Coronary artery (tissue), 2 donors: ENCODE measurements at places on chromosomes 13 and 19.
A peak's percentile ranks its signal among the peaks of the same experiment; 100 is the strongest.

GRCh38 chr19:10118960-10119359 lies 739 bp downstream of the EIF3G start:
- DNase-seq = no peak

- no peak for DNase-seq
These were observed 168.3 kb downstream of the PCDH20 start for GRCh38 chr13:61247149-61247936.

- DNase-seq = no peak
These were observed 383.2 kb downstream of the UQCRFS1 start for GRCh38 chr19:28829762-28830161.

GRCh38 chr19:46772170-46773017 lies 16.0 kb downstream of the SLC1A5 start:
- DNase-seq = no peak

DNA sequence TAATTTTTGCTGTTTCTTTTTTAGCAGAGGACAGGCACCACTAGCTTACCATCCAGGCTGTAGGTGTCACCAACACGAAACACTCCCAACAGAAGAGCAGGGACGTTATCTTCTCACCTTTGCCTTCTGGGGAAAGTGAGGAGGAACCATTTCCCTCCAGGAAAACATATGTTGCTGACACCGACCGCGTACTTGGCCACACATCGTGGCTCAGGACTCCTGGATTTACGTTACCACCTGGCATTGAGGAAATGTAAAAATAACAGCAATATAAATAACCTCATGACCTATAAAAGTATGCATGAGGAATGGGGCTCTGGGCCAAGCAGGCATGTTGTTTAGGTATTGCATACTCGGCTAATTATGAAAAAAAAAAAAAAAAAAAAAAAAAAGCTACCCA lies 525.1 kb downstream of the MYO16 start:
- DNase-seq = no peak

DNA sequence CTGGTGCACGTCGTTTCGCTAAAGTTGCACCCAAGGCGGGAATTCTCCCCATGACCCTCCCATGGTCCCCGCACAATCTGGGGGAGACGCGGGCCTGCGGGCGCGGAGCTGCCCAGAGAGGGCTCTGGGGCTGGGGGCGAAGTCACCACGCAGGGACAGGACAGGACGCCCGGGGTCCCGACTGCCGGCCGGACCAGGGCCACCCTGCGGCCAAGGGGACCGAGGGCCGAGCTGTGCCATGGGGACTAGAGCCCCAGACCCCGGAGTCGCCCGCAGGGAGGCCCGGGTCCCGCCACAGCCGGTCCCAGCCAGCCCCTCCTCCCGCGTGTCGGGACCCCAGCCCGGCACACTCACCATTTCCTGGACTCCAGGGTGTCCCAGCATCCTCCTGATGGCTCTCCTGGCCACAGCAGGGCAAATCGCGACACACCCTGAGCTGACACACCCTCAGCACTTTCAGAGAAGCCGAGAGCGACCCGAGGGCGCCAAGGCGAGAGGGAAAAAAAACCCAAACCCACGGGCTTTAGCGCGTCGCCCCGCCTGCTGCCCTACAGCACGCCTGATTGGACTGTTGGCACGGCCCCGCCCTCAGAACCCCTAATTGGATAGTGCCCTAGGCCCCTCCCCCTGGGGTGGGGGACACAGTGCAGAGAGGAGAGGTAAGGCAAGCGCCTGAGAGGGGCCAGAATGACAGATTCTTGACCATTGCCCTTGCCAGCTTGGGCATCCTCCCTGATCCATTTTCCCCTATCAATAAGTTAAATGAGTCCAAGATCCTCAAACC lies 28.6 kb downstream of the ZNF44 start:
- no peak for DNase-seq

GRCh38 chr13:28370448-28370847 lies 124.5 kb downstream of the FLT1 start:
- no peak for DNase-seq

DNA sequence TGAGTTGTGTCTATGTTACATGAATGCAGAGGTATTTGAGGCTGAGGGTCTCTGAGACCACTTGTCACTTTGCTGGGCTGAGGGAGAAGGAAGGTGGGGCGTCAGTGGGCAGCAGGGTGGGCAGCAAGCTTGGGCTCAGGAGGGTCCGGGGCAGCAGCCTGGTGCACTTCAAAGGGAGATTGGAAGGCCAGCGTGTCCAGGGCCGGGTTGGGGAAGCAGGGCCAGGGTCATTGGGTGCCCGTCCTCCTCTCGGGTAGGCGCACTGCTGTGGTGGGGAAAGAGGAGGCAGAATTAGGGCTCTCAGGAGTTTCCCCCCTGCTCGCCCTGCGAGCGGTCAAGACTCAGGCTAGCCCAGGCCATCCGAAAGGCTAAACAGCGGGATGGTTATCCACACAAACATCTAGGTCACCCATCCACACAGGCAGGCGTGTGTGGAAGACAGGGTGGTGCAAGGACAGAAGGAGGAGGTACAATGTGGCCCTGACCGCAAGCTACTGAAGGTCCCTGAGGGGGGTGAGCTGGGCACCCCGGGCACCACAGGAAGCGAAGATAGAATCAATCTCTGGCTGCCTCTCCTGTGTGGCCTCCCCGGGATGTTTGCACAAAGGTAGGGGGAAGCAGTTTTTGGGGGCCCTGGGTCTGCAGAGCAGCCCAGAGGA lies 37.7 kb downstream of the MYO9B start:
- DNase-seq = no peak

DNA sequence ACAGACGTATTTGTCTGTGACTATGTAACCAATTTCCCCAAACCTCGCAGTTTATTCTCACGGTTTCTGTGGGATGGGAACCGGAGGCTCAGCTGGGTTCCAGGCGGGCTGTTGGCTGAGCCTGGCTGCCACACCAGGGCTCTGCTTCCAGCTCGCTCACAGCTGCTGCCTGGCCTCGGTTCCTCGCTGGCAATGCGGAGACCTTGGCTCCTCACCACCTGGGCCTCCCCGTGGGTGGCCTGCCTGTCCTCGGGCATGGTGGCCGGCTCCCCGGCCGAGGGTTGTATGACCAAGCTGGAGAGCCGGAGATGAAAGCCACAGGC lies 218.9 kb upstream of the MAB21L1 start:
- DNase-seq = no peak

DNA sequence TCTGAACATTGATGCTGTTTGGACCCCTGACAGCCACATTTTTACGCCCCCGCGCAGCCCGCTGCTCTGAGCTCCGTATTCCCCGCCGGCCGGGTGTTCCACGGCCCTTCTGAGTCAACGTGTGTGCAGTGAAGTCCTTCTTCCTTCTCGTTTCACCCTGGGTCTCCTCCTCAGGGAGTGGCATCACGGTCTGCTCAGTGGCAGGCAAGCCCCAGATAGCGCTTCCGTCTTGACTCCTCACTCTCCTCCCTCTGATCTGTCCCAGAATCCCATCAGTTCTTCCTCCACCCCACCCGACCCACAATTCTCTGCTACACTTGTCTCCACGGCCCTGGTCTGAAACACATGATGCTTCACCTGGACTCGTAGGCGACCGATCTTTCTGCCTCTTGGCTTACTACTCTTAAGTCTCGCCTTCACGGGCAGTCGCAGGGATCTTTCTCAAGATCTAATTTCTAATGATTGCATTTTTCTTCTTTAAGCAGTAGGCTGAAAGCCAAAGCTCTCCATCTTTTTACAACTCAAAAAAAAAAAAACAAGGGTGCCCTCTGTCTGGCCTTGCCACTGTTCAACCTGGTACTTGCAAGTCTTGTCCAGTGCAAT lies 33.9 kb downstream of the CCNE1 start:
- DNase-seq = peak; percentile 72

- no peak for DNase-seq
These were observed 6.4 kb upstream of the KLK6 start for GRCh38 chr19:50975766-50976165.

GRCh38 chr19:2793126-2793525 lies 7.8 kb downstream of the THOP1 start:
- DNase-seq = no peak

GRCh38 chr13:38868399-38868798 lies 122.2 kb downstream of the STOML3 start:
- DNase-seq = no peak

- no peak for DNase-seq
These were observed 67.6 kb downstream of the TNFRSF19 start for GRCh38 chr13:23637829-23638228.

DNA sequence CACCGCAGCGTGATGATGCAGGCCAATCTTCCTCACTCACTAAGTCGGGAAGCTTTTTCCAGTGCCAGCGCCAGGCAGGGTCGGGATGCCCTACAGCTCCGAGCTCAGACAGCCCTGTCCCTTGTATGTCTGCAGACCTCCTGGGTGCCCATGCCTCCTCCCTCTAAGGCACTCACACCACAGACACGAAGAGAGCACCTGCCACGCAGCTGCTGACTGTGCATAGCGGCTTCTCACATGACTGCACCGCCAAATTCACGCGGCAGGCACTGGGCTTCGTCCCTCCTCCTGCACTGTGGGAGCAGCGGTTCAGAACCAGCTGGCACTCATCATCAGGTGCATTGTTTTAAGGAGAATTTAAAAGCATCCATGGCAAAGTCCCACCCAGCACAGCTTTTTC lies 88.1 kb downstream of the SLC7A1 start:
- no peak for DNase-seq

DNA sequence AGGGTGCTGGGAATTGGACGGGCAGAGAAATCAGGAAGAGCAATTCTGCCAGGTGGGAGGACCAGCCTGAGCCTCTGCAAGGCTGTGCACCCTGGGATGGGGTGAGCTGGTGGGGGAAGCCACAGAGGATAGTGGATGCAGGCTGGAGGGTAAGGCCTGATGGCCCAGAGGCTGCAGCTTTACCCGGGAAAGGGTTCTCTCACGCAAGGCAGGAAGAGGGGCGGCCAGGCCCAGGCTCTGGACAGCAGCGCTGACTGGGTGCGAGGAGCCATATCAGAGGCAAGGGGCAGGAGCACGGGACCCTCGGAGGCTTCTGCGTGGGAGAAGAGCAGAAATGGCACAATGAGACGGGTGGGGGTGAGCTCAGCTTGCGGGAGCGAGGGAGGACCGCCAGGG lies 104.6 kb downstream of the SOX1 start:
- peak; percentile 36 for DNase-seq

- no peak for DNase-seq
These were observed 62.0 kb upstream of the C13orf46 start for GRCh38 chr13:114035583-114036531.

DNA sequence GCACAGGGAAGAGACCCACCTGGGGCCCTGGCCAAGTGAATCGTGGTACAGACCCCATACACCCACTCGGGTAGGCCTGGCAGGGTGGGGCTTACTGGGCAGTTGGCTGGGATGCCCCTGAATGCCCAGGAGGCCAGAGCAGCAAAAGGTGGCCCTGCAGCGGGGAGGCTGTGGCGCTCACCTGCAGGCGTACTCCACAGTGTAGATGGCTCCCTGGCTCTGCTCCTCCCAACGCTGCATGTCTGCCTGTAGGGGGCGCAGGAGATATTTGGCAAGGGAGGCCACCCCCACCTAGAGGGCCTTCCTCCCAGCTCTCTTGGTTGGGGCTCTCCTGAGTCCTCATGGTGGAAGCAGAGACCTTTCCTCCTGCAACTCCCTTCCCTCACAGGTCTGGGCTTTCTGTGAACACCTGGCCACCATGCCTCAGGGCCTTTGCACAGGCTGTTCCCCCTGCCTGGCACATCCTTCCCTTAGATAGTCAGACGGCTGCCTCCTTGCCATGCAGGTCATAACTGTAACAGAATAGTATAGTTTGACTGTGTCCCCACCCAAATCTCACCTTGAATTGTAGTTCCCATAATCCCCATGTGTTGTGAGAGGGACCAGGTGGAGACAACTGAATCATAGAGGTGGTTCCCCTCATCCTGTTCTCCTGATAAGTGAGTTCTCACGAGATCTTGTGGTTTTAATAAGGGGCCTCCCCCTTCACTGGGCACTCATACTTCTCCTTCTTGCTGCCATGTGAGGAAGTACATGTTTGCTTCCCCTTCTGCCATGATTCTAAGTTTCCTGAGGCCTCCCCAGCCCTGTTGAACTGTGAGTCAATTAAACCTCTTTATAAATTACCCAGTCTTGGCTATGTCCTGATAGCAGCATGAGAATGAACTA lies 5.9 kb downstream of the BORCS8 start:
- DNase-seq = no peak

GRCh38 chr19:35673121-35673804 lies 6.9 kb downstream of the UPK1A start:
- no peak for DNase-seq

- no peak for DNase-seq
These were observed 31.0 kb downstream of the PAK4 start for GRCh38 chr19:39156326-39157230.

- no peak for DNase-seq
These were observed 195.0 kb upstream of the SLITRK1 start for GRCh38 chr13:84077271-84077670.

GRCh38 chr19:15197942-15198341 lies 2.9 kb downstream of the NOTCH3 start:
- DNase-seq = no peak
